ENCODE measurements at places on chromosomes 2 and 18. TPM values are rescaled to one million over a fixed set of nuclear protein-coding genes. Genes with fewer than 3 reads are reported as not detected.

C1QL2 gene
- 11.6 TPM for total RNA-seq

AQP12B gene
- total RNA-seq = not detected

DUSP19 gene
- 1.3 TPM for total RNA-seq

CLEC4F gene
- total RNA-seq = not detected

G6PC2 gene
- not detected for total RNA-seq

SULT6B1 gene
- total RNA-seq = not detected

EIF2AK2 gene
- 10.6 TPM for total RNA-seq

PRKAG3 gene
- not detected for total RNA-seq

- no peak overlapping the region for H3K4me3 ChIP-seq
- H3K27me3 ChIP-seq = no peaks in the 10 kb centered on the region
- DNase-seq = no peak
Measured at GRCh38 chr2:67186871-67187270, 210.3 kb upstream of the ETAA1 start.

- H3K4me3 ChIP-seq = no peak overlapping the region
- H3K27ac ChIP-seq = no peak overlapping the region
- H3K27me3 ChIP-seq = no peaks in the 10 kb centered on the region
- H3K4me1 ChIP-seq = no peaks in the 10 kb centered on the region
- peaks cover 3% of the 10 kb centered on the region for H3K36me3 ChIP-seq
Measured at GRCh38 chr18:56748698-56749268, 97.6 kb downstream of the WDR7 start.

- H3K27ac ChIP-seq = peak overlapping the region; percentile 5
- no peak for DNase-seq
- H3K36me3 ChIP-seq = no peaks in the 10 kb centered on the region
- H3K27me3 ChIP-seq = no peaks in the 10 kb centered on the region
Measured at GRCh38 chr2:28567061-28567471, 71.2 kb downstream of the PLB1 start.

GRCh38 chr2:103667335-103667884, 905.6 kb downstream of the TMEM182 start:
- no peaks in the 10 kb centered on the region for H3K36me3 ChIP-seq
- H3K4me3 ChIP-seq = no peak overlapping the region
- no peak overlapping the region for H3K27ac ChIP-seq
- H3K4me1 ChIP-seq = no peaks in the 10 kb centered on the region
- no peaks in the 10 kb centered on the region for H3K27me3 ChIP-seq
- DNase-seq = no peak

DNA sequence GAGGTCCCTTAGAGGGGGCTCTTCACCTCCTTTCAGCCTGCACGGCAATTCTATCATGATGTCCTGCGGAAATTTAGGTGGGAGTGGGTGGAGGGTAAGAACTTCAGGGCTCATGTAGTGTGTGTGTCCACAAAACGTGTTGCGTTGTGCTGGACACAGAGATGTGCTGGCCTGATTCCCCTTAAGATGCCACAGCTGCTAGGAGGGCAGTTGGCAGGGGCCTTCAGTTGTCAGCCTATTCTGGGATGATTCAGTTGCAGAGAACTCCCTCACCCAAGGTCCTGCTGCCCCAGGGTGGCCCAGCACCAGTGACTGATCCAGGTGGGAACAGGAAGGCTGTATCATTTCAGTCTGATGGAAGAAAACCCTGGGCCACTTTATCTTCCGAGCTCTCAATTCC, 1.0 kb upstream of the HJURP start:
- no peaks in the 10 kb centered on the region for H3K36me3 ChIP-seq
- peak overlapping the region; percentile 29 for H3K27ac ChIP-seq
- H3K27me3 ChIP-seq = no peaks in the 10 kb centered on the region
- no peaks in the 10 kb centered on the region for H3K4me1 ChIP-seq

GRCh38 chr2:25178976-25179375, 10.6 kb upstream of the POMC start:
- no peak for DNase-seq
- no peaks in the 10 kb centered on the region for H3K4me1 ChIP-seq
- no peaks in the 10 kb centered on the region for H3K36me3 ChIP-seq
- H3K27ac ChIP-seq = no peak overlapping the region
- no peak overlapping the region for H3K4me3 ChIP-seq

- DNase-seq = no peak
- no peaks in the 10 kb centered on the region for H3K27me3 ChIP-seq
- H3K36me3 ChIP-seq = peaks cover 3% of the 10 kb centered on the region
- no peak overlapping the region for H3K4me3 ChIP-seq
- H3K4me1 ChIP-seq = no peaks in the 10 kb centered on the region
- H3K27ac ChIP-seq = no peak overlapping the region
Measured at GRCh38 chr2:66515743-66516142, 80.8 kb downstream of the MEIS1 start.

GRCh38 chr2:120367649-120368048, 21.7 kb downstream of the INHBB start:
- H3K4me1 ChIP-seq = no peaks in the 10 kb centered on the region
- H3K27me3 ChIP-seq = no peaks in the 10 kb centered on the region
- no peak overlapping the region for H3K27ac ChIP-seq
- no peaks in the 10 kb centered on the region for H3K36me3 ChIP-seq

GRCh38 chr2:46462936-46463335, 16.4 kb upstream of the TMEM247 start:
- no peaks in the 10 kb centered on the region for H3K36me3 ChIP-seq
- H3K27ac ChIP-seq = no peak overlapping the region
- no peak for DNase-seq

GRCh38 chr2:2095360-2096093, 235.5 kb downstream of the MYT1L start:
- no peaks in the 10 kb centered on the region for H3K36me3 ChIP-seq
- no peaks in the 10 kb centered on the region for H3K4me1 ChIP-seq
- no peaks in the 10 kb centered on the region for H3K27me3 ChIP-seq

- no peak for DNase-seq
- H3K4me3 ChIP-seq = no peak overlapping the region
- no peaks in the 10 kb centered on the region for H3K36me3 ChIP-seq
- H3K27me3 ChIP-seq = no peaks in the 10 kb centered on the region
Measured at GRCh38 chr2:149098701-149099100, 60.2 kb downstream of the LYPD6B start.

GRCh38 chr2:148350199-148350598, 294.4 kb upstream of the EPC2 start:
- no peak overlapping the region for H3K27ac ChIP-seq
- no peak for DNase-seq
- H3K4me1 ChIP-seq = no peaks in the 10 kb centered on the region
- H3K36me3 ChIP-seq = no peaks in the 10 kb centered on the region
- H3K4me3 ChIP-seq = no peak overlapping the region
- H3K27me3 ChIP-seq = no peaks in the 10 kb centered on the region

- H3K27ac ChIP-seq = no peak overlapping the region
- no peak overlapping the region for H3K4me3 ChIP-seq
Measured at GRCh38 chr2:33116799-33117198, 170.0 kb downstream of the LTBP1 start.

DNA sequence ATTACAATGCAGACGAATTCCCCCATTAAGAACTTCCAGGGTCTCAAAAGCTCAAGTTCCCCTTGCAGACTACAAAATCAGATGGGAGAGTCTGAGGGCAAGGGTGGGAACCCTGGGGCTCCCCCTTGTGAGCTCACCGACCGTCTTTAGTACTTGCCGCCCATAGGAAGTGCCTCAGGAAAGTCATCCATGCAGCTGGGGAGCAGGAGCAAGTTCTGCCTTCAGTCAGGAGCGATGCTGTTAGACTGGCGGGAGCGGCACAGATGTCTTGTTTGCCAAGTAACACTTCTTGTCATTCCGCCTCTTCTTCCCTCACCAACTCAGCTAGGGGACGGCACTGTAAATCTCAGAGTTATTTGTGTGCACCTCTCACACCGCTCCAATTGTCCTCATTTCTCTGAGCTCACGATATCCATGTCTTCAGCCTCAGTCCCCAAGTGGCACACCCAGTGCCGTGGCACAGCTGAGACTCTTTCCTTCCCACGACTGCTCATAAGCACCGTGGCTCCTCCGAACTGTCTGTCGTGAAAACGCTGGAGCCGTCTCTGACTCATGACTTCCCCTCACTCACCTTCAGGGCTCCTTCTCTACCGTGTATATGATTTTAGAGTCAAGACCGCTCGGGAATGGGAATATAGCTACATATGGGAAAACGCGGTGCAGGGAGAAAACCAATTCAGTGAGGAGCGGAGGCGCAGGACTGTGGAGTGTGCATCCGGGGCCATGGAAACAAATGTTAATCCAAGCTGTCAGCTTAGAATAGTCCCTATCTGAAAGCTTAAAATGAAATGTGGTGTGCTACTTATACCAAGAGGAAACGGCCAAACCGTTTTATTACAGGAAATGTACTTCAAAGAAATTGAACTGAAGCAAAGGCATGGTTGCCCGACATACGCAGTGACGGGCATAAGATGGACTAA, 34.0 kb downstream of the UXS1 start:
- H3K27me3 ChIP-seq = no peaks in the 10 kb centered on the region
- H3K4me1 ChIP-seq = no peaks in the 10 kb centered on the region
- no peak overlapping the region for H3K27ac ChIP-seq
- no peak for DNase-seq
- H3K36me3 ChIP-seq = peaks cover 43% of the 10 kb centered on the region
- no peak overlapping the region for H3K4me3 ChIP-seq

GRCh38 chr2:64641599-64641998, 12.1 kb downstream of the SERTAD2 start:
- no peak for DNase-seq
- H3K4me1 ChIP-seq = no peaks in the 10 kb centered on the region
- no peak overlapping the region for H3K27ac ChIP-seq
- H3K27me3 ChIP-seq = no peaks in the 10 kb centered on the region
- H3K36me3 ChIP-seq = no peaks in the 10 kb centered on the region

DNA sequence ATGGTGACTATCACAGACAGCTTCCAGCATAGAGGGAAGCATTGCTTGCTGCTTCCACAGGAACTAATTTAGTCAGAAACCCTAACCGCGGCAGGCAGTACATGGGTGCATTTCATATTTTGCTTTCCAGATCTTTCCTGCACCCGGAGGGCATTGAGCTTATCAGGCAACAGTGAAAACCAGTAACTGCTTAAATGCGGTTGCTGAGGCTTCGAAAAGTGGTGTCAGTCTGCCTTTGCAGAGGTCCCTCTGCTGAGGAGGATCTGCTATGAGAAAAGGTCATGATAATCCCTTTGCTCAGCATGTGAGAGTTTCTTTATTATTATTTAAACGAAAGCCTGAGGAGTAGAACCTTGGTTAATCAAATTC, 44.6 kb upstream of the ROCK2 start:
- H3K36me3 ChIP-seq = no peaks in the 10 kb centered on the region
- H3K27me3 ChIP-seq = no peaks in the 10 kb centered on the region
- no peak overlapping the region for H3K4me3 ChIP-seq
- no peak for DNase-seq
- H3K27ac ChIP-seq = no peak overlapping the region
- H3K4me1 ChIP-seq = peaks cover 33% of the 10 kb centered on the region

DNA sequence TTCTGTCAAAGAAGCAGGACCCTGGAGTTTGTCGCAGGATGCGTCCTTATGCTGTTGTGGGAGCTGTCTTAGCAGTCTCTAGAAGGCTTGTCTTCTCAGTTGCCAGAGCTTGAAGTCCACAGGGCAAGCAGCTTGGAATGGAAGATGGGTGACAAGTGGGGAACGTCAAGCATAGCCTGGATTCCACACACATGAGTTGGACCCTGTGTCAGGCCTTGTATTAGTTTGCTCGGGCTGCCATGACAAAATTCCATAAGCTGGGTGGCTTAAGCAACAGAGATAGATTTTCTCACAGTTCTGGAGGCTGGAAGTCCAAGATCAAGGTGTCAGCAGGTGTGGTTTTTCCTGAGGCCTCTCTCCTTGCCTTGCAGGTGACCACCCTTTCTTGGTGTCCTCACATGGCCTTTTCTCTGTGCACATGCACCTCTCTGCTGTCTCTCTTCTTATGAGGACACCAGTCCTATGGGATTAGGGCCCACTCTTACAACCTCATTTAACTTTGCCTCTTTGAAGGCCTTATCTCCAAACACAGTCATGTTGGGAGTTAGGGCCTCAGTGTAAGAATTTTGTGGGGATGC, 51.3 kb downstream of the THNSL2 start:
- no peaks in the 10 kb centered on the region for H3K4me1 ChIP-seq
- no peaks in the 10 kb centered on the region for H3K36me3 ChIP-seq
- H3K4me3 ChIP-seq = no peak overlapping the region
- no peak for DNase-seq
- H3K27me3 ChIP-seq = no peaks in the 10 kb centered on the region

- DNase-seq = no peak
- H3K27me3 ChIP-seq = no peaks in the 10 kb centered on the region
- H3K4me3 ChIP-seq = no peak overlapping the region
- H3K4me1 ChIP-seq = no peaks in the 10 kb centered on the region
- H3K27ac ChIP-seq = no peak overlapping the region
- no peaks in the 10 kb centered on the region for H3K36me3 ChIP-seq
Measured at GRCh38 chr2:30847329-30847728, 40.1 kb upstream of the CAPN13 start.

DNA sequence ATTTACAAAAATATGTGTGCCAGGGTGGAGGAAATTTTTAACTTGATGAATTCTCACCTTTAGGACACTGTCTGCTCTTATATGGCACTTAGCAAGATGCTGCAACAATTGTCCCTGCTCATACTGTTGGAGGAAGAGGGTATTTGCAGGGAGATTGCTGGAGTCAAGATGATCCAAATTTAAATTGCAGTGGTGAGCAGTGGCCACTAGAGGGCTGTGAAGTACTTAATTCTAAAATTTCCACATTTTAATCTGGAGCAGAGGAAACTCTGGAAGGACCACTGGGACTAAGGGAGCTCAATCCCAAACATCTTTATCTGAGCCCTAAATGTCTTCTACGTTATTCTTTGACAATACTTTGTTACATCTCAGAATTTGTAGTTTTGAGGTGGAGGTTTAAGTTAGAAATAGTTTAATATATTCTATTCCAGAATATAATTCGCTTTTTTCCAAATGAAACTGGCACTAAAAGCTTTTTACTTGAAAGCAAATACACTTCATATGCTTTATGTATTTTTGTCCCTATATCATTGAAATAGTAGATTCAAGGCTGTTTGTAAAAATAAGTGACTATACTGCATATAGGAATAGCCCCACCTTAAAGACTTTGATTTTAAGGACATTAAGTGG, 33.0 kb upstream of the PTH2R start:
- no peaks in the 10 kb centered on the region for H3K4me1 ChIP-seq
- H3K36me3 ChIP-seq = no peaks in the 10 kb centered on the region
- no peak overlapping the region for H3K4me3 ChIP-seq

- DNase-seq = no peak
- peaks cover 25% of the 10 kb centered on the region for H3K4me1 ChIP-seq
- no peak overlapping the region for H3K27ac ChIP-seq
- H3K4me3 ChIP-seq = no peak overlapping the region
Measured at GRCh38 chr2:230717600-230717999, 5.0 kb downstream of the CAB39 start.

DNA sequence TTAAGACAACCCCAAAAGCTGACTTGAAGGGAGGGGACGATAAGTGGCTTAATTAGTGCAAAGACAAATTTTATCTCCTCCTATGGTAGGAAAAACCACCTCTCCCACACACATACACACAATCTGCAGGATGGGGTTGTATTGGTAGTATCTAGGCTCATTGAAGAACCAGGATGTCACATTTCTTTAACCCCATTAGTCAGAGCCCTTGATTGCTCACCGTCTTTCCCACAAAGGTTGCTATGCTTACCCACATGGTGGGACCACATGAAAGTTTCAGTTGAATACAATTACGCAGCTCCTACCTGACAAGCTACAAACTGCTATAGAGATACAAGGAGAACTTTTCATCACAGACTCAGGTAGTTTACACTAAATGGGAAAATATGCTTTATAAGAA, 765.0 kb upstream of the CELF4 start:
- H3K27ac ChIP-seq = no peak overlapping the region
- no peaks in the 10 kb centered on the region for H3K27me3 ChIP-seq
- no peak overlapping the region for H3K4me3 ChIP-seq
- no peak for DNase-seq
- no peaks in the 10 kb centered on the region for H3K4me1 ChIP-seq
- no peaks in the 10 kb centered on the region for H3K36me3 ChIP-seq
